ENCODE measurements at places on chromosomes 2 and 18. TPM values are rescaled to one million over a fixed set of nuclear protein-coding genes. Genes with fewer than 3 reads are reported as not detected.

TRABD2A gene
- 1.2 TPM for total RNA-seq

ZNG1B gene
- total RNA-seq, result 22.2 TPM

DSG3 gene
- 0.08 TPM for total RNA-seq

SLC11A1 gene
- total RNA-seq, result 22.1 TPM

CD28 gene
- 0.55 TPM for total RNA-seq

SLC4A3 gene
- 502 TPM for total RNA-seq

ERMN gene
- not detected for total RNA-seq

ACADL gene
- total RNA-seq, result 1.9 TPM

CD207 gene
- total RNA-seq, result not detected

ALS2 gene
- 31.0 TPM for total RNA-seq

MARCHF7 gene
- total RNA-seq, result 70.6 TPM

THADA gene
- 14.5 TPM for total RNA-seq

ZNF516 gene
- total RNA-seq, result 11.0 TPM

AQP12B gene
- total RNA-seq, result not detected

GBX2 gene
- total RNA-seq, result not detected

ALLC gene
- not detected for total RNA-seq

All from right atrium auricular region (tissue), 2 donors.